ENCODE measurements at places on chromosomes 13 and 19. TPM values are rescaled to one million over a fixed set of nuclear protein-coding genes. Genes with fewer than 3 reads are reported as not detected.

Gene ANKLE1
- total RNA-seq = 1.0 TPM

Gene CGB3
- not detected for total RNA-seq

Gene PRTN3
- total RNA-seq = 1.1 TPM

DNA sequence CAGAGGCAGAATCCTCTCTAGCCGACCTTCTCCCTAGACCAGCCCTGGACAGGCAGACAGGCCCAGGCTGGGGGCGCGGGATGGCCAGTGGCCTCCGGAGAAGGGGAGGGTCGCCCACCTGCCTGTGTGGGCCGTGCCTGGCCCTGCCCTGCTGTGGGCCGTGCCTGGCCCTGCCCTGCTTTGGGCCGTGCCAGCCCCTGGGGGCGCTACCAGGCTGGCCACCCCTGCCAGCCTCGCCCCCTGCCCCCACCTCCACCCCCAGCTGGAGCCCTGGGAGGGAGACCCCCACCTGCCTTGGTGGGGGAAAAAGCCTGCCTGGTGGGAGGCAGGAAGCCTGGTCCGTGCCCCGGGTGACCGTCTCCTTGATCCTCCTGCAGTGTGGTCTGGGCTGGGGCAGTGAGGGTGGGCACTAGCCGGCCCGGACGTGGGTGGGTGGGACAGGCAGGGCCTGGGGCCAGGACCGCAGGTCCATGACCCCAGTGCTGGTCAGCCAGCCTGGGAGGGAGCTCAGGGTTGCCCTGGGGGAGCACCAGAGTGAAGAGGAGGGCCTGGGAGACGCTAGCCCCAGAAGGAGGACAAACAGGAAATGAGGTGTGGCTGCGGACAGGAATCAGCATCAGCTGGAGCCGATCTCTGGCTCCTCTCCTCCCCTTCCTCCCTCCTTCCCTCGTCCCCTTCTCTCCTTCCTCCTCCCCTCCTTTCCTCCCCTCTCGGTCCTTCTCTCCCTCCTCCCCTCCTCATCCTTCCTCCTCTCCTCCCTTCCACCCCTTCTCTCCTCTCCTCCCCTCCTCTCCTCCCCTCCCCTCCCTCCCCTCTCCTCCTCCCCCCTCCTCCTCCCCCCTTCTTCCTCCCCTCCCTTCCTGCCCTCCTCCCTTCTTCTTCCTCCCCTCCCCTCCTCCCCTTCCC is 5.1 kb upstream of the MKNK2 start:
- peak; percentile 63 for DNase-seq

DNA sequence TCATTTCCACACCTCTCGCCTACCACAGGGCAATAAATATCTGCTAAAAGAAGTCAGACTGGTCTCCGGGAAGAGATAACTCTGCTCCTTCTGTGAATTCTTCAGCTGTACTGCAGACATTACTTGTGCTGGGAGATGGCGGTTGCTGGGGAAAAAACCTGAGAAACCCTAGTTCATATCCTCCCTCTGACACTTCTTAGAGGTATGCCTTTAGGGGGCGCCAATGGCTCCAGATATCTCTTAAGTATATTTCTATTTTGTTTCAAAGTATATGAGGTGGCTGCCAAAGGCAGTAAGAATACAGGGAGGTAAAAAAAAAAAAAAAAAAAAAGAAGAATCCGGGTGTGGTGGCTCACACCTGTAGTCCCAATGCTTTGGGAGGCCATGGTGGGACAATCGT is 175.2 kb downstream of the PAN3 start:
- no peak for DNase-seq

- DNase-seq = no peak
Observed at GRCh38 chr19:41195675-41196497, 2.9 kb downstream of the CYP2S1 start.

GRCh38 chr19:31459430-31459829 is 110.2 kb upstream of the TSHZ3 start:
- DNase-seq = no peak

DNA sequence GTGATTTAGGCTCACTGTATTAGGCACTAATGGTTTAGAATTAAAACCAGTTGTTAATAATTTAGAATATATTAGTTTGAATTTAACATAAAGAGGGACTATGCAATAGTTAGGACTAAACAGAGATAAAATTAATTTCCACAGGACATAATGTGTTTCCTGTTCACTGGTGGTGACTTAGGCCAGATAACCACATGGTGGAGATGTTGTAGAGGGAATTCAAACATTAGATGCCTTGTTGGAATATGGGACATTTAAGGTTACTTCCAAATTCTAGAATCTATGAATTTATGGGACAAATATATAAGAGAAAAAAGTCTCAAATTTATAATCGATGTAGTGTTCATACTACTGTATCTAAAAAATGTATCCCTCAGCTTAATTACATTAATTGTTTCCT is 615.5 kb upstream of the KLHL1 start:
- DNase-seq = no peak

GRCh38 chr13:38821770-38822551 is 135.1 kb downstream of the FREM2 start:
- DNase-seq = no peak

- no peak for DNase-seq
Observed at GRCh38 chr13:94431574-94431973, 47.9 kb downstream of the DCT start.

DNA sequence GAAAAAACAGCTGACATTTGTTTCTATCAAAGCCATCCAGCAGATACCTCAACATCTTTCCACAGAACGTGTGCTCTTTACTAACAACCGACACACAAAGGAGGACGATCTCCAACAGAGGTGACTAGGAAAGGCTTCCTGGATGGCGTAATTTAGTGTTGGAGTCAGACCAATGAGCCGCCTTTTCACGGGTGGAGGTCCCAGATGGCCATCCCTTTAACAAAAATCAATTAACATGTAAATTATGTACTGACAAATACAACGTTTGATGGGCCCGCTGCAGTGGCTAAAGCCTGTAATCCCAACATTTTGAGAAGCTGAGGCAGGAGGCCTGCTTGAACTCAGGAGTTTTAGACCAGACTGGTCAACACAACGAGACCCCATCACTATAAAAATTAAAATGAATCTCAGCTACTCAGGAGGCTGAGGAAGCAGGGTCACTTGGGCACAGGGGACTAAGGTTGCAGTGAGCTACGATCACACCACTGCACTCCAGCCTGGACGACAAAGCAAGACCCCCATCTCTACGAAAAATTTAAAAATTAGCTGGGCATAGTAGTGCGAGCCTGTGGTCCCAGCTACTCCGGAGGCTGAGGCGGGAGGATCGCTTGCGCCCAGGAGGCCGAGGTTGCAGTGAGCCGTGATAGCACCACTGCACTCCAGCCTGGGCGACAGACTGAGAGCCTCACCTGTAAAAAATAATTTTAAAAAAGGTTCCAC is 1.2 kb upstream of the DPY19L3 start:
- no peak for DNase-seq

DNA sequence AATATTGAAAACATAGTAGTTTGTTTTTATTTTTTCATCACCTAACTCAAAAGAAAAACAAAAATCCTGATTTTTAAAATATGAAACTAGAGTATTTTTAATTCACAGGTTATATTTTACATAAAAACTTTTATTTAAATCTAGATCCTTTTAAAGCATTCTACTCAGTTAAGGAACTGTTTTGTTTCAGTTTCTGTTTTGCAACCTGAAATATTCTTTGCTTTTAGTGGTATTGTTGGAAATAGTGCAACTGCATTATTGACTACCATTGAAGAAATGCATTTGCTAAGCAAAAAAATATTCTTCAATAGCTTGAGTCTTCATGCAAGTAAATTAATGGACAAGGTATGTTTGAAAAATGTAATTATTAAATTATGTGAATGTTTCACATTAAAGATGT is 43.8 kb downstream of the COG6 start:
- DNase-seq = no peak
